C1 segment of cervical spinal cord (tissue), 14 donors: ENCODE measurements at places on chromosomes 16 and 17.

DNA sequence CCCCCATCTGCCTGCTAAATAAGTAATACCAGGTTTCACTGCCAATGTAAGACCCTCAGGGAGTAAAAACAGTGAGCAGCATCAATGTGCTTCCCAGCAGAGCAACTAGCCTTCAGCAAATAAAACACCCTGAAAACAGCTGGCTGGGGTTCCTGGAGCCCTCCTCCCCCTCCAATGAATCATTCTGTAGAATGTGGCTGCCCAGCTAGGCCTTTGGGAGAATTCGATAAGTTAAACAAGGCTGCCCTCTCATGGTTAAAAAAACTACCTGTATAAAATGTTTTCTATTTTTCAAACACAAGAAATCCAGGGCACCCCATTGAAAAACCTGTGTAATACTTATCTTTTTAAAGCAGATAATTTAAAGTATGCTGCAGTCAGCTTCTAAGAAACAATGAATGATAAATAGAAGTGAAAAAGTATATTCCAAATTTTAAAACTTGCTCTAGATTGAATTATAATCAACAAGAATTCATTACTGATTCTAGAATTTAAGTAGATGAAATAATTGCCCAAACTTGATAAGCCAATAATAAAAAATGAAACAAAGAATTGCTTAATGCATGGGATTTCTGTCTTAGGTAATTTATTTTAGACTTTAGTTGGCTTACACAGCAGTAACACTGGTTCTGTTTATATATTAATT lies 9.4 kb upstream of the TOM1L1 start:
- no peak for DNase-seq

DNA sequence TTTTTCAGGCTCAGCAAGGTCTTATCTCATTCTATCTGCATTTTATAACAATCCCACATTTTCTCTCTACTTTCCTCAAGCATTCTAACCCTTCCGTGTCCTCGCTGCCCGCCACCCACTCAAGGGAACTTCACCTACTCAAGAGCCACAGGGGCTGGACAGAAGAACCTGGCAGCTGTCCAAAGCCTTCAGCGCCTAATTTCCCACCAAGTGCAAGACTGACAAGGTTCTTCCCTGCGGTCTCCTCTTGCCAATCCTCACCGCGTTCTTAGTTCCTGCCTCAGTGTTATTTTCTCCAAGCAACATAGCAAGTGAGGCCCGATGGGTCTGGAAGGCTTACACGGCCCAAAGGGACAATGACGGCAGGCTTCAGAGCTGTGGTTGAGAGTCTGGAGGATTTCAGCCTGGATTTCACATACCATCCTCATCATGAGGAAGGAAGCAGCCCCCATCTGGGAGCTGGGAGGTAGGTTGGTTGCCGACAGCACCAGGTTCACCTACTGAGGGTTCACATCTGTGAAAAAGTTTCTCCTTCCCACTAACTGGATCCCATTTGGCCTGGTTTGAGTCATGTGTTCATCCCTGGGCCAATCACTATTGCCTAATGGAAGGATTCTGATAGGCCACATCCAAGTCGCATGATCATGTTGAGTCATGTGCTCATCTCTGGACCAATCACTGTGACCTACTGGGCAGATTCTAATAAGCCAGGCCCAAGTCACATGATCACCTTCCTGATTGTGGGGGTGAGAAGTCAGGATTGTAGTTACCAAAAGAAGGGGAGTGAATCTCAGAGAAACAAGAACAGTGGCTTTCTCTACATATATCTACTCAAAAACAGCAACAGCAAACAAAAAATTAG lies 108.2 kb downstream of the N4BP1 start:
- no peak for DNase-seq

GRCh38 chr16:69930117-69930776 lies 20.9 kb upstream of the CLEC18A start:
- DNase-seq, result peak; percentile 32

DNA sequence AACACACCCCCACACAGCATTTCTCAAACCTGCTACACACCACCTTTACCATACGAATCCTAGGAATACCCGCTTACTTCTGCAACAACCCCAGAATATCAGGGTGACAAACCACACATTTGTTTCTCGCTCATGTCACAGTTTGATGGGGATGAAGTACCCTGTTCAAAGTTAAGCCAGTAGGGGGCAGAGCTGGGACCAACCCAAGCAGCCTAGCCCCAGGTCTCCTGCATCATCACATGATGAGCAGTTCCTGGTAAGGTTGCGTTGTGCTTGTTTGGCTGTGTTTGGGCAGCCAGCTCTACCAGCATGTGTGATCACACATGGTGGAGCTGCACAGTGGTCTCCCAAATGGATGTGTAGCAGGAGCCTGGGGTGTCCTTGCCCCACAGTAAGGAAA lies 103.6 kb upstream of the C16orf82 start:
- no peak for DNase-seq

GRCh38 chr17:313231-313630 lies 39.4 kb downstream of the RPH3AL start:
- DNase-seq, result no peak

- DNase-seq, result no peak
Observed at GRCh38 chr17:28272166-28272565, 46.8 kb upstream of the TMEM97 start.

- DNase-seq, result no peak
Observed at GRCh38 chr16:76108460-76108859, 168.7 kb upstream of the CNTNAP4 start.

- no peak for DNase-seq
Observed at GRCh38 chr17:13311306-13311705, 290.4 kb downstream of the HS3ST3A1 start.

DNA sequence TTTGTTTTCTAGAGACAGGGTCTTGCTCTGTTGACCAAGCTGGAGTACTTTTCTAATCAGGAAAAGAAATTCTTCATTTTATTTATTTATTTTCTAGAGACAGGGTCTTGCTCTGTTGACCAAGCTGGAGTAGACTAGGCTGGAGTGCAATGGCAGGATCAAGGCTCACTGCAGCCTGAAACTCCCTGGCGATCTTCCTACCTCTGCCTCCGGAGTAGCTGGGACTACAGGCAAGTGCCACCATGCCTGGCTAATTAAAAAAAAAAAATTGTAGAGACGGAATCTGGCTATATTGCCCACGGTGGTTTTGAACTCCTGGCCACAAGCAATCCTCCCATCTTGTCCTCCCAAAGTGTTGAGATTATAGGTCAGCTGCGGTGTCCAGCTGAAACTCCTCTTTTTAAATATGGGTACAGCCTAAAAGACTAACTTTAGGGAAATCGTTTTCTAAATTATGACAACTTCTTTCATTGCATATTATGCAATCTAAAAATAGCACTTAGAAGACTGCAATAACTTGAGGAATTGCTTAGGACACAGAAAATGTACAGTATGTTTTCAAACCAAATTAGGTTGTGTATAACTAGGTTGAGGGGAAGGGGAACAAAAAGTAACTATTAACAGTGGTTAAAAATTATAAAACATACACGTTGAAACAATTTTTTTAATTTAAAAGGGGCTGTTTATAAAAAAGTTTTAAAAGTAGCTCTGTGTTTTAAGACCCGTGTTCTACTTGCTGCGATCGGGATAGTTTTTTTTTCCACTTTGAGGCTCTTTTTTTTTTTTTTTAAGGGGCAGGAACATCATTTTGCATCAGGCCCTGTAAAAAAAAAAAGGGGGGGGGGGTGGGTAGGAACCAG lies 4.7 kb downstream of the PRAC1 start:
- DNase-seq, result no peak

DNA sequence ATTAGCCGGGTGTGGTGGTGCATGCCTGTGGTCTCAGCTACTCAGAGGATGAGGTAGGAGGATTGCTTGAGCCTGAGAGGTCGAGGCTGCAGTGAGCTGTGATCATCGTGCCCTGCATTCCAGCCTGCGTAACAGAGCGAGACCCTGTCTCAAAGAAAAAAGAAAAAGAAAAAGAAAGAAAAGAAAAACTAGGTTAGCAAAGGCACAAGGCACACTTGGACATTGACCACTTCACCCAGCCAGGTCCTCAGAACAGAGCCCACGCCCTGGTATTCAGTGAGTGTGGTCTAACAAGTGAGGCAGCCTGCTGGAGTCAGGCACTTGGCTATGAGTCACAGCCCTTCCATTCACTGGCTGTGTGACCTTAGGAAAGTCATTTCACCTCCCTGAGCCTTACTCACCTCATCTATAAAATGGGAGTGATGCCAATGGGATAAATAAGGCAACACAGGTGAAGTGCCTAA lies 10.4 kb downstream of the MILR1 start:
- no peak for DNase-seq

GRCh38 chr17:3924512-3925350 lies 8.5 kb upstream of the P2RX1 start:
- DNase-seq, result no peak

DNA sequence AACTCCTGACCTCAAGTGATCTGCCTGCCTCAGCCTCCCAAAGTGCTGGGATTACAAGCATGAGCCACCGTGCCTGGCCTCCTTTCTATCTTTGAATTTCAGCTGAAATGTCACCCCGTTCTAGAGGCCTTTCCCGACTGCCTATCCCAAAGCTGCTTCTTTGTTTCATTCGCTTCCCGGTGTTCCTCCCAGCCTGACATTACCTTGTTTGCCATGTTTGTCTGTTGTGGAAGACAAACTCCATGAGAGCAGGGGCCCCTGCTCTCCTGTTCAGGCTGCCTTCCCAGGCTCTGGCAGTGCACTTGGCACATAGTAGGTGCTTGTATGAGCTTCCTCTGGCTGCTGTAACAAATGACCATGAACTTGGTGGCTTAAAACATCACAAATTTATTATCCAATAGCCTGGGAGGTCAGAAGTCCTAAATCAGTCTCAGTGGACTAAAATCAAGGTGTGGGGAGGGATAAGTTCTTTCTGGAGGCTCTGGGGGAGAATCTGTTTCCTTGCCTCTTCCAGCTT lies 2.6 kb upstream of the CCL22 start:
- no peak for DNase-seq

DNA sequence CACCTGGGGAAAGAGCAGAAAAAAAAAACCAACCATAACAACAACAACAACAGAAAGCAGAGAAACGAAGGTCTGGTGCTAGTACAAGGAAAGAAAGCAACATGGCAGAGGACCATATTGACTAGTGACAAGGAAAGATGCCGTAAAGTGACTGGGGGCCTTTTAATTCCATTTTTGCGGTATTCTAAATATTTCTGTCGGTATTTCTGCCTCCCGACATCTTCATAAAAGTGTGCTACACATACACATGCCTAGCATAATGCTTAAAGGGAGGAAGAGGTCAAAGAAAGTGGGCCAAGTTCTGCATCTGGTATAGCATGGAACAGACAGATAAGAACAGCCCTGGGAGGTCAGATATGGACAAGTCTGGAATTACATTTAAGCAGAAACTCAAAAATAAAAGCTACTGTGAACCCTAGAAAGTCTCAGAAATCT lies 19.5 kb upstream of the RNF43 start:
- DNase-seq, result no peak
